ENCODE measurements at places on chromosomes 1 and 21. TPM values are rescaled to one million over a fixed set of nuclear protein-coding genes. Genes with fewer than 3 reads are reported as not detected.

Gene LBR
- 124 TPM for total RNA-seq

Gene F13B
- not detected for total RNA-seq

Gene MAPKAPK2
- 27.0 TPM for total RNA-seq

Gene ANKRD65
- 0.25 TPM for total RNA-seq

Gene AGMAT
- total RNA-seq, result 0.38 TPM

Gene PLXNA2
- total RNA-seq, result 40.8 TPM

Gene NOC2L
- 59.4 TPM for total RNA-seq

Gene CACNA1S
- total RNA-seq, result not detected

Gene SERTAD4
- 0.25 TPM for total RNA-seq

Data from dermis microvascular lymphatic vessel endothelial cell (primary cell).